ENCODE measurements at places on chromosomes 7 and 10. TPM values are rescaled to one million over a fixed set of nuclear protein-coding genes. Genes with fewer than 3 reads are reported as not detected.

The PIP gene
- not detected for total RNA-seq

GRCh38 chr10:61016630-61017029, 72.6 kb upstream of the RHOBTB1 start:
- DNase-seq = no peak

DNA sequence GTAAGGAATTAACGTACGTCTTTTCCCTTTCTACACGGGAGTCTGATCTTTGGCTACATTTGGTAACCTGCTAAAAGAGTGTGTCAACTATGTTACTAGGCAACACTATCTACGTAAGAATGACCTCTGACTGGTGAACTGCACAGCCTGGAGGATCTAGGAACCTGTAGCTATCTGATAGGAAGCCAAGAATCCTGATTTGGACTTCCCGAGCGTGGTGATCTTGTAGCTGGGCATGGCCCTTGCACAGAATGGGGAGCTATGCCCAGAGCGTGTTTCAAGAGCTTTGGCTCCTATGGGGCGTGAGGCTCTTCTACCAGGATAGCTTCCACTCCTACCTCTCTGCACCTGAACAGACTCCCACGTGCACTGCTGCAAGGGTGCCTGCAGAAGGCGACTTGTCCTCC, 157.5 kb downstream of the TAX1BP1 start:
- DNase-seq = no peak

The LIPK gene
- total RNA-seq = not detected

The FRMD4A gene
- 59.0 TPM for total RNA-seq

GRCh38 chr7:87413951-87414793, 61.3 kb downstream of the ABCB4 start:
- peak; percentile 76 for DNase-seq

DNA sequence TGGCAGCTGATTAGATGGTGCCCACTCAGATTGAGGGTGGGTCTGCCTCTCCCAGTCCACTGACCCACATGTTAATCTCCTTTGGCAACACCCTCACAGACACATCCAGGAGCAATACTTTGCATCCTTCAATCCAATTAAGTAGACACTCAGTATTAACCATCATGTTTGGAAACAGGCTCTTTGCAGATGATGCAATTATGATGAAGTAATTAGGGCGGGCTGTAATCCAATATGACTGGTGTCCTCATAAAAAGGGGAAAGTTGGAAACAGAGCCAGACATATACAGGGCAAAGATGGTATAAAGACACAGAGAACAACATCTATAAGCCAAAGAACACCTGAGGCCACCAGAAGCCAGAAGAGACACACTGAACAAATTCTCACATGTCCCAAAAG, 658.6 kb downstream of the CCSER2 start:
- no peak for DNase-seq

DNA sequence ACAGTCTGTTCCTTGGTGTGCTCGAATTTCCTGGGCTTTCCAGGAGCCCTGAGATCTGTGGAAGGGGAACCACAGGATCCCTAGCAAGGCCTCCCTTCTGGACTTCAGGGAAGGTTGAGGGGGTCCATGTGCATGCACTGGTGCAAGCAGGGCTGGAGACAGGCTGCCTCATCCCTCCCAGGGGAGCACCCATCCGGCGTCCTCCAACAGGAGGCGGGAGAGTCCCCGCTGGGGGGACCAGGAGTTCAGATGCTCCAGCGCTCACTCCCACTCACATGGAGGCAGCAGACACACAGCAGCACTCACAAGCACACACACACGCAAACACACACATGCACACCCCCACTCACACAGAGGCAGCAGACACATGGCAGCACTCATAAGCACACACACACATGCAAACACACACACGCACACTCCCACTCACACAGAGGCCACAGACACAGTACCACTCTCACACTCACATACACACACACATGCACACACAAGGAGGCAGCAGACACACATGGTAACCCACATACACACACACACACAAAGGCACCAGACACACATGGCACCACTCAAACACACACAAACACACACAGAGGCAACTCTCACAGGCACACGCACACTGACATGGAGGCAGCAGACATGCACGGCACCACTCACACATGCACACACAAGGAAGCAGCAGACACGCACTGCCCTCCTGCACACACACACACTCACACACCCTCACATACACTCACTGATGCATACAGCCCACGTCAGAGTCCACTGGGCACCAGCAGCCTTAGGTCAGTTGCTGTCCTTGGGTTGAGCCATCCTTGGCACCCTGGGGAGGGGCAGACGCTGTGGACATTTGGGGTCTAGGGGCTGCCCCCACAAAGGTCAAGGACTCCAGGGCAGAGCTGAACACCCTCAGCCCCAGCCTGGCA, 247.0 kb upstream of the PPP2R2D start:
- no peak for DNase-seq

The PRLHR gene
- total RNA-seq = not detected

The TFPI2 gene
- total RNA-seq = 66.2 TPM

The IFIT3 gene
- 193 TPM for total RNA-seq

The ZNF239 gene
- 5.7 TPM for total RNA-seq

Measured in astrocyte (in vitro differentiated cells and primary cell).